ENCODE measurements at places on chromosomes 3 and 15. TPM values are rescaled to one million over a fixed set of nuclear protein-coding genes. Genes with fewer than 3 reads are reported as not detected.

Gene WDR93
- 0.92 TPM for polyA plus RNA-seq

Gene IL17RD
- polyA plus RNA-seq = 3.1 TPM

Gene FANCD2OS
- not detected for polyA plus RNA-seq

Gene EPB42
- 5.5 TPM for polyA plus RNA-seq

Gene VILL
- polyA plus RNA-seq = 13.8 TPM
